Stimulated activated naive CD4-positive, alpha-beta T cell (primary cell): ENCODE measurements at places on chromosomes 7 and 10.

- DNase-seq, result no peak
These were observed 391.7 kb upstream of the KLF6 start for GRCh38 chr10:4176500-4177281.

DNA sequence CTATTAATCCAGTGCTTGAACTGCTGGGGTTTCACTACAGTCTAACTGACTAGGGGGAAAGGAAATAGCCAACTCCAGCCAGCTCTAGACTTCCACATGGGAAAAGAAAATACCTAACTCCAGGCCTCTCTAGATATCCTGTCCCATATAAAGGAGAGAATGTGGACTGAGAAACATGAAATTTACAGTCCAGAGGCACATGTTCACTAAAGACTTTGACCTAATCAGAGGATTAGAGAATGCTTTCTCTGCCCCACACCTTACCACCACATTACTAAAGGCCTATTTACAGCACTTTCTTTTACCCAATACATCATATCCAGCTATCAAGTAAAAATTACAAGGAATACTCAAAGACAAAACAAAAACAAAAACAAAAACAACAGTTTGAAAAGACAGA, 164.2 kb downstream of the PCLO start:
- no peak for DNase-seq

GRCh38 chr7:135224027-135224426, 9.6 kb upstream of the STRA8 start:
- DNase-seq, result no peak

DNA sequence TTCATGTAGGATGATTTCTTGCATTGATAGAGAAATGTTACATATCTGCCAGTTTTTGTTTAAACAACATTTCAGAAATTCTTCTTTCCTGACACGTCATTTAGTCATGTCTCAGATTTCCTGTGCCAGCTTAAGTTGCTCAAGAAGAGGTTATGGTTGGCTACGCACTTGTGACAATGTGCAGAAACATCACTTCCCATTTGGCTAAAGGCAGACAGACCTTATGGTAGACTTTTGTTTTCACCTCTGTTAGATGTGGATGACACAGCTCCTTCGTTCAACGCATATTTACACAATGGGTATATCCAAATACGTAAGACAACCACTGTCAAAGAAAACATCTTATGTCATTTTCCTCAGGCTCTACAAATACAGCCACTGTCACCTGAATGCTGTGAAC, 125.8 kb downstream of the DOCK4 start:
- DNase-seq, result no peak
